HuH-7.5 (cell line): ENCODE measurements at places on chromosomes 1 and 21.

DNA sequence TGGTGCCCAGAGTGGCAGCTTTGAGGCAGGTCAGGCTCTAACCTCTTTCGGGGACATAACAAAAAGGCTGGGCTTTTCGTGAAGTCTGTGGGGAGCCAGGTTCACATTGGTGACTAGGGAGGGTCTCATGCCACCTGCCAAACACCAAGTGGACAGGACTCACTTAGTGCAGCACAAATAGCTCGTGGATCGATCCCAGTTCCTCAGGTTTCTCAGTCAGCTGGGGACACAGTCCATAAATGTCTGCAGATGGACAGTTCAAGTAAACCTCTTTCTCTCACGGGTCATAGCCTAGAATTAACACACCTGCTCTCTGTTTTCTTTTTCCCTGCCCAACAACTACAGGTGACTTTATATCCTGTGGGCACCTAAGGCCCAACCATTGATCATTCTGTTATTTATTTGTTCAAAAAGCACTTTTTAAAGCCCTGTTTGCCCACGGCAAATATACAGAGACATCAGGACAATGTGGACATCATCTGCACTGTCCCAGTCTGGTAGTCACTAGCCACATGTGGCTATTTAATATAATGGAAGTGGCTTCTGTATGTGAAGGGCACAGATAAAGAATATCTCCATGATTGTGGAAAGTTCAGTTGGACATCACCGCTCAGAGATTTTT, 53.5 kb downstream of the CAPN2 start:
- no peak for DNase-seq

DNA sequence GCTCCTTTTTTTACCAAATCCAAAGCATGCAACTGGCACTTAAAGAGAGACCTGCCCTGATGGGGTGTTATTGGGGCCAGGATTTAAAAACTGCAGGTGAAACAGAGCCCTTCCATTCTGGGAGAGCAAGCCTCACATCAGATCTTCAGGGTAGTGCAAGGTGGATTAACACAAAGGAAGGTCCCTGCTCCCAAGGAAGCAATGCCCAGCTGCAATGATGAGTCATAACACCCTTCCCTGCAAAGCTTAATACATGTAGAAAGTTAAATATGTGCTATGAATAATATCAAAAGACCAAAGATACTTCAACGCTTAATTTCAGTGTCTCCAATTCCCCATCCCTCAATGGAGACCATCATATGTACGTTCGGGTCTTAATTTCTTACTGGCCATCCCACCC, 508.0 kb downstream of the OMA1 start:
- DNase-seq, result no peak

- DNase-seq, result no peak
Observed at GRCh38 chr1:227094249-227094966, 154.3 kb downstream of the COQ8A start.

- no peak for DNase-seq
Observed at GRCh38 chr1:40774266-40774998, 9.2 kb upstream of the KCNQ4 start.

DNA sequence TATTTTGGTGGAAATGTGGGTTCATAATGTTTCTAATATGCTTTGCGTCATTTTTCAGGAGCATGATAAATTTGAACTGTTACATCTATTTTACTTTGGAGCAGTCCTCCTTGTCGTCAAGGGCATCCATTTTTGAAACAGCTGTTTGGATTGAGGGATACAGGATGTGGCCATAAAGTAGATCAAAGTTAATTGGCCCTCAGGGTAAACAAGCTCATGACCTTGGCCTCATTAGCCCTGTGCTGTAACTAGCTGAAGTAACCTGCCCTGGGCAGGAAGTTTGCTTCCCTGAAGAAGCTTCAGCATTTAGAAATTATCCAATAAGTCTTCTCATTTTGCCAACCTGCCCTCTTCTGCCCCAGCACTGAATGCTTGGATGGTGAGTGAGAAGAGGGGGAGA, 24.8 kb upstream of the RGL1 start:
- no peak for DNase-seq

- DNase-seq, result no peak
Observed at GRCh38 chr1:165324050-165324449, 32.5 kb downstream of the LMX1A start.

GRCh38 chr1:31396633-31397351, 16.2 kb upstream of the SERINC2 start:
- DNase-seq, result no peak

DNA sequence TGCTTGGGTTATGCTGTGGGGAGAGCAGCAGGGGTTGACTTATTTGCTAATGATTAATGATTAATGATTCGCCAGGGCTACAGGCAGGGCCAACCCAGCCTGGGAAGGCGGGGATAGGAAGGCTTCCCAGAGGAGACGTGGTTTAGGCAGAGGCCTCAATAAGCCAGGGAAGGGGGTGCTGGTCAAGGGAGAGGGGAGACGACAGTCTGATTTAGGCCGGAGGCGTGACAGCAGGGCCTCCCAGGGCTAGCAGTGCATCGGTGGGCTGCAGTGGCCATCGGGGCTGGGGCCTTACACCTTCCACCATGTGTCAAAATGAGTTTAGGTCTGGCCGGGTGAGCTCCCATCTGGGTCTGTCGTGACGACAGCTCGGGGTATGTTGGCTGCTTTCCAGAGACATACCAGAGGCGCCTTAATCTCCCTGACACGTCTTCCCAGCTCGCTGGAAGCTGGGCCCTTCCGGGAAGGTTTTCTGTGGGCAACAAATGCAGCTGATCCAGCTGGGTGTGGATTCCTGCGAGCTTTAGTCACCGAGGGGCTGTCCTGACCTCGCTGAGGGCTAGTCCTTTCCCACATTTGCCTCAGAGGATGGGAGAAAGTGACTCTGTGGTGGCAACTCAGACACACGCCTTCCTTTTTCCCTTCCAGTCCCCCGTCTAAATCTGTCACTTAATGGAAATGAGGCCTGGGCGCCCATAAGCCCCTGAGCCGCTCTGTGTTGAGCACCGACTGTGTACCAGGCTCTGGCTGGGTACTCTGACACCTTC, 3.7 kb upstream of the SLC1A7 start:
- DNase-seq, result peak; percentile 77

- DNase-seq, result no peak
Observed at GRCh38 chr1:68347415-68347814, 102.3 kb downstream of the RPE65 start.

- DNase-seq, result no peak
Observed at GRCh38 chr1:90210633-90211491, 216.0 kb downstream of the ZNF326 start.

DNA sequence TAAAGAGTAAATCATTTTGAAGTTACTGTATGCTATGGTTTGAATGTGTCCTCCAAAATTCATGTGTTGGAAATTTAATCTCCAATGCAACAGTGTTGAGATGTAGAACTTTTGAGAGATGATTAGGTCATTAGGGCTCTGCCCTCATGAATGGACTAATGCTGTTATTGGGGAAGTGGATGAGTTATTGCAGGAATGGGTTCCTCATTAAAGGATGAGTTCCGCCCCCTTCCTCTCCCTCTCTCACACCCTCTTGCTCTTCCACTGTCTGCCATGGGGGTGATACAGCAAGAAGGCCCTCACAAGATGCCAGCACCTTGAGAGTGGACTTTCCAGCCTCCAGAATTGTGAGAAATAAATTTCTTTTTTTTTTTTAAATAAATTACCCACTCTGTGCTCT, 97.6 kb downstream of the ATP1A1 start:
- DNase-seq, result no peak

- no peak for DNase-seq
Observed at GRCh38 chr1:111227434-111227833, at the start of gene CHI3L2. Gene CHI3L2, plus strand, starts transcription at chr1:111227713. Its CDS starts 17 bp downstream, at chr1:111227730.

- no peak for DNase-seq
Observed at GRCh38 chr1:43822040-43822690, 111.4 kb upstream of the ARTN start.

DNA sequence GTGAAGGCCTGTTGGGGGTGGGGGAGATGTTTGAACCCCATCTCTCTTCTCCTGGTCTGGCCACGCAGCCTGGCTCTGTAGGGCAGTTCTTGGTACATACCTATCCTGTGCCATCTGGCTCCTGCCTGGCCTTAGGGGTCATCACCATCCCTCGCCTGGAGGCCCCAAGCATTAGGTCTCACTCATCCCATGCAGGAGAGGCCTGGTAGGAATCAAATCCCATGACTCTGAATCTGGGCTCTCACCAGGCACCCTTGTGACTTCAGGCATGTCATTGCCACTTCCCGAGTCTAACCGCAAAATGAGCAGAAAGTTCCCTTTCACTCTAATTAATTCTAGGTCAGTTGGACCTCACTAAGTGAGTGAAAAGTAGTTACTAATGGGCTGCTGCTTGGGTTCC, 37.2 kb downstream of the ETNK2 start:
- no peak for DNase-seq

- DNase-seq, result no peak
Observed at GRCh38 chr1:220708936-220709801, 19.0 kb downstream of the C1orf115 start.

- DNase-seq, result no peak
Observed at GRCh38 chr1:161840363-161840762, 74.2 kb downstream of the ATF6 start.
